ENCODE measurements at places on chromosomes 16 and 17.

GRCh38 chr17:82065638-82066303 lies at the start of gene DUS1L:
Gene DUS1L (minus strand): TSS chr17:82065804. CDS start chr17:82065059, 745 bp downstream.
- DNase-seq, result peak; percentile 41

DNA sequence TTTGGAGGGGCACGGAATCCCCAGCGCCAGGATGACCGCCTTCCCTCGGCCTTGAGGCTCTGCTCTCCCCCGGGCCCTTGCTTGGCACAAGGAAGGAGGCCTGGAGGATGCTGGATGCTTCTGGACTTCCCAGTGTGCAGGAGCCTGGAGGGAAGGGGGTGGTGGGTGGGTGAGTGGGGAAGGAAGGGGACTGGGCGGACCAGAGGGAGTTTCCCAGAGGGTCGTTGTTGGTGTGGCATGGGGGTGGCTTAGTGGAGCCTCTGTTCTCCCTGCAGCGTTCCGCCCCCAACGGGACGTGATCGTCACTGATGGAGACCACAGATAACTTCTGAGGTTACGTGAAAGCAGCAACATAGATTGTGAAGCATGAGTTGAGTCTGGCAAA lies 140.0 kb downstream of the IRF8 start:
- no peak for DNase-seq

- DNase-seq, result no peak
Measured at GRCh38 chr17:78780335-78780734, 1.7 kb downstream of the CYTH1 start.

- no peak for DNase-seq
Measured at GRCh38 chr17:76542984-76543383, 3.1 kb downstream of the PRCD start.

DNA sequence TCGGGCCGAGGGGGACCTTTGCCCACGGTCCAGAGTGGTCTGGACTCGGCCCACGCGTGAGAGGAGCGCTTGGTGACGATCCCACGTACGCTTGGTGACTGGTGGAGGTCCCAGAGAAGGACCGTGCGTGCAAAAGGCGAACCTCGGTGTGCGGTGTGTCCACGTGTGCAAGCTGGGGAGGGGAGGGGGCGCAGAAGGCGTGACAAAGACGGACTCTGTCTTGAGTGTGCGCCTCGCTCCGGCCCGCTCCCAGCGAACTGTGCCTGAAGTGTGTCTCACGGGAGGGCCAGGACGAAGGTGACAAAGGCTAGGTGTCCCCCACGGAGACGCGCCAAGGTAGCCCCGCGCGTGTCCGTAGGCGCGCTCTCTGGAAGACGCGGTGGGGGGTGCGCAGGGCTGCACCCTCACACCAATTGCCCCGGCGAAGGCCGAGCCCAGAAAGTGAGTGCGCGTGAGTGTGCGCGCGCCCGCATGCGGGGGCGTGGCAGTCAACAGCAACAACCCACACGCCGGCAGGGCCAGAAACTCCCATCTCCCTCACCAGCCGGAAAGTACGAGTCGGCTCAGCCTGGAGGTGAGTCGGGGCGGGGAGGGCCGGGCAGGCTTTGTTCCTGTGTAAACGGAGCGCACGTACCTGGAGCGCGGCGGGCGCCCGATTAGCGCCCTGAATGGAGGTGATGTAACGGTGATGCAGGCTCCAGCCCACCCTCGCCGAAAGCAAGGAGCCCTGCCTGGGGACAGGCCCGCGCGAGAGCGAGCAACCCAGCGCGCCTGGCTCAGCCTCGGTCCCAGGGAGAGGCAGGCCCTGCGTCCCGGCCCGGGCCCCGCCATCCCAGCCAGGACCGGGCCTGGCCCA lies at the start of gene GPRC5C:
GPRC5C (plus strand) TSS at position 521 of the 856 bp plus-strand sequence. CDS start 7,689 bp downstream, outside the sequence.
- no peak for DNase-seq
